ENCODE measurements at places on chromosomes 4 and X. TPM values are rescaled to one million over a fixed set of nuclear protein-coding genes. Genes with fewer than 3 reads are reported as not detected.

CYP4V2 gene
- total RNA-seq, result 14.4 TPM

CNGA2 gene
- not detected for total RNA-seq

TASL gene
- 0.74 TPM for total RNA-seq

HEPH gene
- total RNA-seq, result 21.5 TPM

KIT gene
- total RNA-seq, result 11.4 TPM

IRF2 gene
- total RNA-seq, result 41.7 TPM

MAGEE1 gene
- total RNA-seq, result 4.5 TPM

- no peaks in the 10 kb centered on the region for H3K27me3 ChIP-seq
- H3K36me3 ChIP-seq, result no peaks in the 10 kb centered on the region
- no peak for DNase-seq
- H3K4me3 ChIP-seq, result no peak overlapping the region
- no peaks in the 10 kb centered on the region for H3K4me1 ChIP-seq
These were observed 94.3 kb upstream of the LEF1 start for GRCh38 chr4:108263057-108263456.

DNA sequence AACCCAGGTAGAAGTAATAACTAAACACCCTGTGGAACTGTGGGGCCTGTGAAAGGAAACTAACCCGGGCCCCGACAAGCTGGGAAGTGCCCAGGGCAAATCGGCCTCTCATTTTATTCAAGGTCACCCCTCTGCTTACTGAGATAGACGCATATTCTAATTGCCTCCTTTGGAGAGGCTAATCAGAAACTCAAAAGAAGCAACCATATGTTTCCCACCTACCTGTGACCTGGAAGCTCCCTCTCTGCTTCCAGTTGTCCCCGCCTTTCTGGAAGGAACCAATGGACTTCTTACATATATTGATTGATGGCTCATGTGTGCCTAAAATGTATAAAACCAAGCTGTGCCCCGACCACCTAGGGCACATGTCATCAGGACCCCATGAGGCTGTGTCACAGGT is 23.1 kb upstream of the DHRSX start:
- no peaks in the 10 kb centered on the region for H3K36me3 ChIP-seq
- no peaks in the 10 kb centered on the region for H3K27me3 ChIP-seq
- H3K4me1 ChIP-seq, result no peaks in the 10 kb centered on the region
- no peak overlapping the region for H3K27ac ChIP-seq
- no peak overlapping the region for H3K4me3 ChIP-seq
- DNase-seq, result no peak

- no peaks in the 10 kb centered on the region for H3K27me3 ChIP-seq
- no peaks in the 10 kb centered on the region for H3K36me3 ChIP-seq
- no peak overlapping the region for H3K4me3 ChIP-seq
- DNase-seq, result no peak
These were observed 105.6 kb downstream of the ARHGEF9 start for GRCh38 chrX:63679432-63679831.

DNA sequence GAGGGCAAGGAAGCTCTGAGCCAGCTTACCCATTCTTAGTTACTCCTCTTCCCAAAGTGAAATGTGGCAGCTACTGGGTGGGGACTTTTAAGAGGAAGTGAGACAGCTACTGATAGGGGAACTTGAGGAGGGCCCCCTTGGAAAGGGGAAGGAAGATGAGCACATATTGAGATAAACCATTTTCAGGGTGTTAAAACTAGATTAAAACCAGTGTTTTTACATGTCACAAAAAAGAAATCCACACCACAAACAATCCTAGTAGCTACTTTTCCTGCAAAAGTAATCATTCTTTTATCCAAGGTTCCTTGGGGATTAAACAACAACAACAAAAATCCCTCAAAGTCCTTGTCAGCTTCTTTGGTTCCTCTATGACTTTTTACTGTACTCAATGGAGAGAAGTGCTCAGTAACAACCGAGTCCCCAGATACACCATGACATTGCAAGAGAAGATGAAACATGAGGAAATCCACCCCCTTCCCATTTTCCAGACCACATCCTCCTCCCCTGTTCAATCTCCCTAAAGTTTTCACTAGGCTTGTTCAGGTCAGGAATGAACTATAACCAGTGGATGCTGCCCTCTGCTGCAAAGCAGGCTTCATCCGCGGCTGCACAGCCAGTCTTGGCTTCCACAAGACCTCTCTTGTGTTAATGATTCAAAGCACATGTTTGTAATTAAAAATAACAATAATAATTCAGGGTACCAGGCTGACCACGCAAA is 113.5 kb upstream of the TMEM164 start:
- DNase-seq, result no peak
- no peaks in the 10 kb centered on the region for H3K27me3 ChIP-seq
- H3K36me3 ChIP-seq, result no peaks in the 10 kb centered on the region
- peaks cover 1% of the 10 kb centered on the region for H3K4me1 ChIP-seq
- no peak overlapping the region for H3K4me3 ChIP-seq

DNA sequence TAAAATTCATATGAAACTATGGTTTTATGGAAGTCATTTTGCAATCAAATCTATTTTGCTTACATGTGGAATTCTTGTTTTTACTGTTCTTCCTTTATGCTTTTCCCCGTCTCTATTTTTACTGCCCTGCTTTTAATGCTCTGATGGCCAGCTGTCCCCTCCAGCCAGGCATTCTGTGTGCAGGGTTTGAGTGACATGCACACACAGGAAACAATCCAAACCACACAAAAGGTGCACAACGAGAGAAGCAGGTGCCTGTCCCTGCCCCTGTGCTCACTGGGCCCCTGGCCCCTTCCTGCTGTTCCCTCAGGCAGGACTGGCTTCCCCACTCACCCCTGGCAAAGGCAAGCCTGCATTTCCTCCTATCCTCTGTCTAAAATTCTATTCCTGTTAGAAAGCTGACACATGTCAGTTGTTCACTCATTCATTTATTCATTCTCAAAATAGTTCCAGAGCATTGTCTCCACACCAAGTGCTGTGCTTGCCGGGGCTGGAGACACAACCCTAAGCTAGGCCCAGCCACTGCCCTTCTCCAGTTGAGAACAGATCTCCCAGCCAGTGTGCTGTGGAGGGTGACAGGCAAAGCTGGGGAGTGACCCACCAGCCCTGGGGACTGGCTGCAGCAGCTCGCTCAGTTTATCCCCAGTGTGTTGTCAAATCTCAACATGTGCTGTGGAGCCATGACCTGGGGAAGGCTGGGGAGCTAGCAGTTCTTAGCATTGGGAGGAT is 346.3 kb downstream of the FBXW7 start:
- H3K4me1 ChIP-seq, result no peaks in the 10 kb centered on the region
- H3K27ac ChIP-seq, result no peak overlapping the region
- no peak for DNase-seq
- H3K36me3 ChIP-seq, result no peaks in the 10 kb centered on the region
- no peaks in the 10 kb centered on the region for H3K27me3 ChIP-seq

DNA sequence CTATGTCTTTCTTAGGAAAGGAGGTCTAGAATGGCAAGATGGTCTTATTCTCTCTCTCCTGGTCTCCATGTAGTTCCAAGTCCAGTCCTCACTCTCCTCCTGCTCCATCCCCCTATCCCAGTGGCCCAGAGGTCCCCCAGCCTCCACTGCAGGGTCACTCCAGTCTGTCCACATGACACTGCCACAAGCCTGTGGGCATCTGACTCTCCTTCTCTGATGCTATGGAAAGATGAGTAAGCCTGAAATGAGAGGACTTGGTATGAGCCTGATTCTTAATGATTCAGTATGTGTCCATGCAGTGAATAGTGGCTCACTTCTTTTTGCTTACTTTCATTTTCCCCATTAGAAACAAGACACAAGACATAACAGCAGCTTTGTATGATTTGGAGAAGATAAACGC is 516.8 kb upstream of the ADGRL3 start:
- no peaks in the 10 kb centered on the region for H3K4me1 ChIP-seq
- H3K27ac ChIP-seq, result no peak overlapping the region
- H3K27me3 ChIP-seq, result no peaks in the 10 kb centered on the region
- H3K36me3 ChIP-seq, result no peaks in the 10 kb centered on the region
- H3K4me3 ChIP-seq, result no peak overlapping the region

DNA sequence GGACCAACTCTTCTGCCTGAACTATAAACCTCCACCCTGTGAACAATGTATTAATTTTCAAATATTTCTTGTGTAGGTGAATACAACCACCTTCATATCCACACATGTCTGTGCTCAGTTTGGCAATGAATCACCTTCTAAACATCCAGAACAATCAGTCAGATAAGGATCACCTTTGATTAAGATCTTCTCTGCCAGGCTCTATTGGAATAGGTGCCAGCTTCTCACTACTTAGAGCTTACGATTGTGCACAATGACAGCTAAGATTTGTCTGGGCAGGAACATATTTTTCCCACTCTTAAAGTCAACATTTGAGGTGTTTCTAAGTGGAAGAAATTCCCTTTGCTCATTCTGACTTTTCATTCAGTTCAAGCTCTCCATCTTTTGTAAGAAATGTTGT is 237.2 kb downstream of the IL1RAPL2 start:
- H3K4me3 ChIP-seq, result no peak overlapping the region
- H3K4me1 ChIP-seq, result no peaks in the 10 kb centered on the region
- H3K36me3 ChIP-seq, result no peaks in the 10 kb centered on the region
- H3K27me3 ChIP-seq, result no peaks in the 10 kb centered on the region

DNA sequence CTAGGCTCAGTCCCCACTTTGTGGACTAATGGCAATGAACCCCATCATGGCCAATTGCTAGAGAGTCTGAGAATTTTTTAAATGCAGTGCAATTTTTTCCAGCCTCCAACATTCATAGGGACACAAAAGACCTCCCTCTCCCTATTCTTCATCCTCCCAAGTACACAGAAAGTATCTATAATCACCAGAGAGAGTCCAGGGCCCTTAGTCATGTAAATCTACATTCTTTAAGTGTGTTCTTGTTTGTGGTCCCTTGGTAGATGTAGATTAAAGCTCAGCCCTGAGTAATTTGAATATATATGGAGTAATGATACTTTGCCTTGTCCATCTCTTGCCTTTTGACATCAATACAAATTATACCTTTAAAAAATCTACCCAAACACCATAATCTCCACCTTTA is 51.3 kb upstream of the ATXN3L start:
- H3K36me3 ChIP-seq, result no peaks in the 10 kb centered on the region
- DNase-seq, result no peak
- peaks cover 2% of the 10 kb centered on the region for H3K4me1 ChIP-seq

GRCh38 chr4:21211846-21212245 is 511.6 kb downstream of the PACRGL start:
- H3K27ac ChIP-seq, result no peak overlapping the region
- H3K36me3 ChIP-seq, result no peaks in the 10 kb centered on the region
- H3K4me3 ChIP-seq, result no peak overlapping the region
- no peak for DNase-seq
- no peaks in the 10 kb centered on the region for H3K27me3 ChIP-seq
- no peaks in the 10 kb centered on the region for H3K4me1 ChIP-seq

DNA sequence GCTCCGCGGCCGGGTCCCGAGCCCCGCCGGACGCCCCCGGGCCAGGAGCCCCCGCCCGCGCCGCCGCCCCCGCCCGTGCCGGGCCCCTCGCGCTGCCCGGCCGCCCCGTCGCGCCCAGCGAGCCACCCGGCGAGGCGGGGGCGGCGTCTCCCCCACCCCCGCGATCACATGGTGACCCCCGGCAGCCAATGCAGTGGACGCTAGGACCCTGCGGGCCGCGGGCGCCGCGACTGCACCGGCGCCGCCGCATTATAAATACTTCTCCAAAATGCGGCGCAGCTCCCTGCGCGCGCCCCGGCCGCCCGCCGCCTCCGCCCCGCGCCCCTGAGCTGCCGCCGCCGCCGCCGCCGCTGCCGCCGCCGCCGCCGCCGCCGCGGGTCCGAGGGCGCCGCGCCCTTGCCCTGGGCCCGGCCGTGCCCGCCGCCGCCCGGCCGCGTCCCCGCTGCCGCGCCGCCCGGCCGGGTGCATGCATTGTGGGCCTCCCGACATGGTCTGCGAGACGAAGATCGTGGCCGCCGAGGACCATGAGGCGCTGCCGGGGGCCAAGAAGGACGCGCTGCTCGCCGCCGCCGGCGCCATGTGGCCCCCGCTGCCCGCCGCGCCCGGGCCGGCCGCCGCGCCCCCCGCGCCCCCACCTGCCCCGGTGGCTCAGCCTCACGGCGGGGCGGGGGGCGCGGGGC is at the start of gene NAT8L:
Gene NAT8L, plus strand, starts transcription at position 282 of the 680 bp plus-strand sequence. Its CDS starts 185 bp downstream, at position 467.
- H3K27ac ChIP-seq, result no peak within 1 kb of the TSS
- DNase-seq, result peak; percentile 45
- peak within 1 kb of the TSS; percentile 27 for H3K4me3 ChIP-seq
- H3K27me3 ChIP-seq, result peaks cover 2% of the 10 kb centered on the region

DNA sequence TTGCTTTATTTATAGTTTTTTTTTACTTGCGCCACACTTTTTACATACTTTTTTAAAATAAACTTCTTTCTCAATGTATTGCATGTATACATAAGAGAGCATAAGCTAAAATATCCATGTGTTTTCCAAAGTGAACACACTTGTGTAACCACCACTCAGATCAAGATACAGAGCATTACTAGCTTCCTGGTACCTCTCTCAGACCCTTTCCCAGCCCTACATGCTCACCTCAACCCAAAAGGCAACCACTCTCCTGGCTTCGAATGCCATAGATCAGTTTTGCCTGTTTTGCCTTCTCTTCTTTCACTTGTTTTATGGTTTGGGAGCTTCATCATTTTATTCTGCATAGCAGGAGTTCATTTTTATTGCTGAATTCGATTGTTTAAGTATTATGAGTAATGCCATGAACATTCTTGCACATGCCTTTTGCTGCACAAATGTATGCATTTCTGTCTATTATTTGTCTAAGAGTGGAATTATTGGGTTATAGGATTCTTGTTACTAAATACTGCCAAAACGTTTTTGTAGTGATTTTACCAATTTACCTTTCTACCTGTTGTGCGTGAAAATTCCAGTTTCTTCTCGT is 45.9 kb upstream of the NUDT6 start:
- H3K36me3 ChIP-seq, result no peaks in the 10 kb centered on the region
- H3K4me3 ChIP-seq, result no peak overlapping the region
- DNase-seq, result no peak
- no peaks in the 10 kb centered on the region for H3K4me1 ChIP-seq

DNA sequence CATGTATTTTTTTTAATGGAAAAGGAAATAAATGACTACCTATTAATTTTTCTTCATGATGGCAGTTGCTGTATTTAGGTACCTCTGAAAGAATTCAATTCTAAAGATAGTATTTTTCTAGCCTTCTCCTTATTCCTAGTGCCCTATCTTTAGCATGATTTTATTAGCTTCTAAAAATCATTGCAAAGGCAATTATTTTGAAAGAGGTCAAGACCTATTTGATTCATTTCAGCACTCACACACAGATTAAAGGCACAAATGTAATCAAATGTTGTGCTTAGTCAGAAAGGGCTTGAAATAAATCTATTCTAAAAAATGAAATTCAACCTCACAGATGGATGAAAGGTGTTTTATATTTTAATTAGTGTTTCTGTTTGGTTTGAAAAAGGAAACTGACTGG is 74.8 kb upstream of the POF1B start:
- H3K4me3 ChIP-seq, result no peak overlapping the region
- no peak for DNase-seq
- H3K27ac ChIP-seq, result no peak overlapping the region
- no peaks in the 10 kb centered on the region for H3K4me1 ChIP-seq
- no peaks in the 10 kb centered on the region for H3K36me3 ChIP-seq

DNA sequence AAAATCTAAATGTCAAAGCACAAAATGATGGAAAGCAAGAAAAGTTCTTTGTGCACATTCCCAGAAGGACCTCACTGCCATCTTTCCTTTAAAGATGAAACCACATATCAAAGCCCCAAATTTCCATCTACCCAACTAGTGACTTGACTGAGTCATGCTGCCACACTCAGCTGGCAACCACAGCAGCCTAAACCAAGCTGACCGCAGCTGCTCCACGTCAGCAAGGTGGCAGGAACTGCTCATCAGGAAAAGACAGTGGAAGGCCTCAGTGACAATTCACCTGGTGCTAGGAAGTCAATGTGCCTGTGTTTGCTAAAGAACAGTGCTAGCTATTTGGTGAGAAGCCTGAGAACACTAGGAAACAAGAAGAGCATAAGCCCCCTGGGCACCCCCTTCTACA is 26.1 kb downstream of the ACOX3 start:
- no peak overlapping the region for H3K4me3 ChIP-seq
- peaks cover 1% of the 10 kb centered on the region for H3K4me1 ChIP-seq
- no peaks in the 10 kb centered on the region for H3K36me3 ChIP-seq
- no peak for DNase-seq

Measured in ovary (tissue), 10 donors.